ENCODE measurements at places on chromosomes 12 and 14.

DNA sequence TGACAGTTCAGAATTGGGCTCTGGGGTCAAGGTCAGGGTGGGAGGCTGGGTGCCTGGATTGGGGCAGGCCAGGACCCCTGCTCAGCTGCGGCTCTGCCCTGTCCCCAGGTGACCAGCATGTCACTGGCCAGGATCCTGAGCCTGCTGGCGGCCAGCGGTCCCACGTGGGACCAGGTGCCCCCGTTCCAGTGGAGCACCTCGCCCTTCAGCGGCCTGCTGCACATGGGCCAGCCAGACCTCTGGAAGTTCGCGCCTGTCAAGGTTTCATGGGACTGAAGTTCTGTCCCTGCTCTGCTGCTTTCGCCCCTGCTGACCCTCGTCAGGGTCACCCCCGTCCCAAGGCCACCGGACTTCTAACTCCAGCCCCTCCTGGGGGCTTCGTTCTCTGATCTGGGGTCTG, 15.3 kb downstream of the SDS start:
- no peak overlapping the region for H3K27ac ChIP-seq
- H3K36me3 ChIP-seq, result peaks cover 6% of the 10 kb centered on the region
- no peak for DNase-seq
- H3K4me1 ChIP-seq, result no peaks in the 10 kb centered on the region

GRCh38 chr14:104280085-104280901, 141.9 kb downstream of the KIF26A start:
- no peaks in the 10 kb centered on the region for H3K4me1 ChIP-seq
- DNase-seq, result no peak
- no peaks in the 10 kb centered on the region for H3K36me3 ChIP-seq
- peaks cover 3% of the 10 kb centered on the region for H3K27me3 ChIP-seq

- no peak overlapping the region for H3K4me3 ChIP-seq
- H3K36me3 ChIP-seq, result peaks cover 4% of the 10 kb centered on the region
- peaks cover 3% of the 10 kb centered on the region for H3K27me3 ChIP-seq
- no peak overlapping the region for H3K27ac ChIP-seq
- DNase-seq, result no peak
- H3K4me1 ChIP-seq, result no peaks in the 10 kb centered on the region
These were observed 2.2 kb downstream of the PDZRN4 start for GRCh38 chr12:41190338-41190737.

DNA sequence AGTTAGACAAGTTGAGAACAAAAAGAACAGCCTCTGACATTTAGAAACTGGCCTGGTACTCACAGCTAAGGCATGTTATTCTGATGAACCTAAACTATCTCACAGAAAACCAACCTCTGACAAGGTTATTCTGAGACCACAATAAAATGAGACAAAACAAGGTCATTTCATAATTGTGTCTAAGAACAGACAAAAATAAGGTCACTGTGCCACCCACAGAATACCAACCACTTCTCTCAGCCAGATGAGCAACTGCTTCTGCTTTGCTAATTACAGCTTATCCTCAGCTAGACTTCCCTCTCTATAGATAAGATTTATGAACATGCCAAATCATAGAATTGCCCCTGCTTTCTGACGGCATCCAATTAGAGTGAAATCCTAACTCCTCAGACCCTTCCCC, 52.2 kb upstream of the CRACR2A start:
- DNase-seq, result no peak
- peaks cover 4% of the 10 kb centered on the region for H3K27me3 ChIP-seq
- H3K27ac ChIP-seq, result no peak overlapping the region
- H3K36me3 ChIP-seq, result no peaks in the 10 kb centered on the region

- H3K27me3 ChIP-seq, result peaks cover 3% of the 10 kb centered on the region
- H3K4me3 ChIP-seq, result peak overlapping the region; percentile 95
- no peaks in the 10 kb centered on the region for H3K36me3 ChIP-seq
- peaks cover 57% of the 10 kb centered on the region for H3K4me1 ChIP-seq
These were observed 1.3 kb downstream of the BBS10 start for GRCh38 chr12:76346798-76347420.

DNA sequence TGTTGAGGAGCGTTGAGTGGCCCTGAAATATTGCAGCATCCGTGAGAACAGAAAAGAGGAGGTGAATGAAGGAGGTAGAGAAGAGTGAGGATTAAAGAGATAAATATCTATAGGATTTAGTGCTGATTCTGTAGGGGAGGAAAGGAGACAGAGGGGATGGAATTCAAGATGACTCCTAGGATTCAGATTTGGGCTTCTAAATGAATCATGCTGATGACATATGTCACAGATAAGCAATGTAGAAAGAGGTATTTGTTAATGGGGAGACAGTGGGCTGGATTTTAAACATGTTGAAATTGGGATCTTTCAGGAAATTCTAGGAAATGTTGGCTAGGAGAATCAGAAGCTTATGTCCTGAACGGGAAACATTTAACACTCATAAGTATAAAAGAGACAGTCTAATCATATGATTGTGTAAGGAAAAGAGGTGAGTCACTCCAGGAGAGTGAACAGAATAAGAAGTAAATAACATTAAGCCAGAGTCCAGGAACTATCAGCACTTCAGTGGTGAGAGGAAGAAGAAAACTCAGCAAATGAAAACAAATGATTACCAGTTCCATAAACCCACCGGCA, 58.1 kb upstream of the DIO2 start:
- no peak overlapping the region for H3K4me3 ChIP-seq
- H3K27me3 ChIP-seq, result no peaks in the 10 kb centered on the region
- peak; percentile 14 for DNase-seq

GRCh38 chr12:90833228-90833627, 121.7 kb downstream of the CCER1 start:
- no peaks in the 10 kb centered on the region for H3K4me1 ChIP-seq
- H3K27ac ChIP-seq, result no peak overlapping the region
